ENCODE measurements at places on chromosomes 1 and 21.

DNA sequence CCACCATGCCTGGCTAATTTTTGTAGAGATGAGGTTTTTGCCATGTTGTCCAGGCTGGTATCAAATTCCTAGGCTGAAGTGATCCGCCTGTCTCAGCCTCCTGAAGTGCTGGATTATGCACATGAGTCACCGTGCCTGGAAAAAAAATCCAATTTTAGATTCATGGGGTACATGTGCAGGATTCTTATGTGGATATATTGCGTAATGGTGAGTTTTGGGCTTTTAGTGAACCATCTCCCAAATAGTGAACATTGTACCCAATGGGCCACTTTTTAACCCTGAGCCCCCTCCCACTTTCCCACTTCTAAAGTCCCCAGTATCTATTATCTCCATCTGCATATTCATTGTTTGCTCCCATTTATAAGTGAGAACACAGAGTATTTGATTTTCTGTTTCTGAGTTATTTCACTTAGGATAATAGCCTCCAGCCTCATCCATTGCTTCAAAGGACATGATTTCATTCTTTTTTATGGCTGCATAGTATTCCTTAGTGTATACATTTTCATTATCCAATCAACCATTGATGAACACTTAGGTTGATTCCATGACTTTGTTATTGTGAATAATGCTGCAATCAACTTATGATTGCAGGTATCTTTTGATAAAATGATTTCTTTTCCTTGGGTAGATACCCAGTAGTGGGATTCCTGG, 104.4 kb downstream of the MAP3K21 start:
- DNase-seq = no peak

DNA sequence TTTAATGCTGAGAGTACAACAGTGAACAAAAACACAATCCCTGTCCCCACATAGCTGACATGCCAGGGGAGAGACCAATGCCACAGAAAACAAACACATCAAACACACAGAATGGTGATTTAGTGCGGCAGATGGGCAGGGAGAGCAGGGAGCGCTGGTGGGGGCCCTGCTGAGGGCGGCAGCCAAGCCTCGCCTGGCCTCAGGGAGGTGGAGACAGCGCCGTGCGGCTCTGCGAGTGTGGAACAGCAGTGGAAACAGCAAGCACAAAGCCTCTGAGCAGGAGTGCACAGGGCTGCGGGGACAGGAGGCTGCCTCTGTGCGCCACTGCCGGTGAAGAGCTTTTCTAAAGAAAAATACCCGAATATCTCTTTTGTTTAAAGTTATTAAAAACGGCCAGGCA, 17.0 kb downstream of the MCM3AP start:
- DNase-seq = no peak

DNA sequence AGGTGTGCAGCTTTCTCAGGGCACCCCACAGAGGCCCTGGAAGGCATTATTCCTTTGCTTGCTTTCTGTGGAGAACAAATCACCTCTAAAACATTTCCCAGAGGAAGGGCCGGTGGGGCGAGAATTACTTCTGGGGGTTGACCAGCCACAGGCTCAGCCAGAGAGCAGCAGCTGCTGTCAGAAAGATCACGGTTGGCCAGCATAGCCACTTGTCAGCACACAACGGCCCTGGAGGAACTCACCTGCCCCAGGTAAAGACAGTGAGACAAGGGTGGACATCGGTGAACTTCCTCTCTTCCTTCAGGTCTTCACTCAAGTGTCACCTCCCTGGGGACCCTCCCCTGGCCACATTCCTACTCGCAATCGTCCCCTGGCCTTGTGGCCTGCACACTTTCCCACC, 69.5 kb upstream of the CLDN14 start:
- DNase-seq = no peak

- DNase-seq = no peak
Measured at GRCh38 chr1:36327421-36328087, 4.1 kb upstream of the EVA1B start.

- DNase-seq = no peak
Measured at GRCh38 chr1:218582646-218583045, 237.5 kb downstream of the TGFB2 start.

DNA sequence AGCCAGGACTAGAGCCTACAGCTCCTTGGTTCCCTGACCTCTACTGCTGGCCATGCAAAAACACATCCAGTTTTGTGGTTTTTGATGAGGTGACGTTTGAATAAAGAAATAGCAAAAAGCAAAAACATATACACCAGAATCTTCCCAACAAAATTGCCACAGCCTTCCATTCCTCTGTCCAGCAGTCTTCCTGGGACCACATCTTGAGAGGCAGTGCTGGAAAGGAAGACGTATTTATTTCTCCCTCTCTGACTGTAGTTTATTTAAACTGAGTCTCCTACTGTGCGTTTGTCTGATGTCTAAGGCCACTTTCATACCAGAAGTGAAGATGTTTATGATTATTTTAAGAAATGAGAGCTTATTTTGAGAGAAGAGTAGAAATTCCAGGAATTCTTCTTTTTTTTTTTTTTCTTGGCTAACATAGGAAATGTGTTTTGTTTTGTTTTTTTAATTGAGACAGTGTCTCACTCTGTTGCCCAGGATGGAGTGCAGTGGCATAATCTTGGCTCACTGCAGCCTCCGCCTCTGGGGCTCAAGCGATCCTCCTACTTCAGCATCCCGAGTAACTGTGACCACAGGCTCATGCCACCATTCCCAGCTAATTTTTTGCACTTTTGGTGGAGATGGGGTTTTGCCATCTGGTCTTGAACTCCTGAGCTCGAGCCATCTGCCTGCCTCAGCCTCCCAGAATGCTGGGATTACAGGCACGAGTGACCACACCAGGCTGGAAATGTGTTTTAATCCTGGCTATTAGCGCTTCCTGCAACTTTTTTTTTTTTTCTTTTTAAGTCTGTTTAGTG, 118.5 kb downstream of the ITSN1 start:
- DNase-seq = no peak

DNA sequence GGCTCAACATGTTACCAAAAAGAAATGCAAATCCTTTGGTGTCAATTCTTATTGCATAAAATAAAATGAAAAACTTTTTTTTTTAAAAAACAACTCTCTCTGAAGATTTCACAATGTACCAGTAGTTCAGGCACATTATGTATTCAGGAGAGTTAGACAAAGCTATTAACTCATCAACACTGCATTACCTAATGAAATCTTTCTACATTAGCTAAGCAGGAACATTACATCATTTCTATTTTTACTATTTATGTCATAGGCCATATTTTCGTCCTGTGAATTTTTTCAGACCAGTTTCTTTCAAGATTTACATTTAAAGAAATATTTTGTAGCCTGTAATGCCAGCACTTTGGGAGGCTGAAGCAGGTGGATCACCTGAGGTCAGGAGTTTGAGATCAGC, 366.2 kb downstream of the USH2A start:
- DNase-seq = no peak

DNA sequence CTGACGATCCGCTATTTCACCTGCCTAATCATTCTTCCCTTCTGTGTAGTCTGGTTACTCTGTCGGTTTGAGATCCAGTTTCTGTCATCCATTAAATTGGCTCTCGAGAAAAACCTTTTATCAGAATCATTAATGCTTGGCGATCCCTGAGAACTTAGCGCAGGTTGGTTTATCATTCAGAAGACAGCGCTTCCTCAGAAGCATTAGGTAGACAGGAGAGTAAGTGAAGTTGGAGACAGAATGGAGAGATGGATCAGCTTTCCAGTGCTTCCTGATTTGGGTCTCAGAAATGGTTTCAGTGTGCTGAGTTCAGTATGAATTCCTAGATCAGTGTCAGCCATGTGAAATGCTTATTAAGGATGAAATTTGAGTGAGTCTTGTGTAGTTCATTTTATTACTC, 1.3 kb downstream of the USP1 start:
- no peak for DNase-seq

DNA sequence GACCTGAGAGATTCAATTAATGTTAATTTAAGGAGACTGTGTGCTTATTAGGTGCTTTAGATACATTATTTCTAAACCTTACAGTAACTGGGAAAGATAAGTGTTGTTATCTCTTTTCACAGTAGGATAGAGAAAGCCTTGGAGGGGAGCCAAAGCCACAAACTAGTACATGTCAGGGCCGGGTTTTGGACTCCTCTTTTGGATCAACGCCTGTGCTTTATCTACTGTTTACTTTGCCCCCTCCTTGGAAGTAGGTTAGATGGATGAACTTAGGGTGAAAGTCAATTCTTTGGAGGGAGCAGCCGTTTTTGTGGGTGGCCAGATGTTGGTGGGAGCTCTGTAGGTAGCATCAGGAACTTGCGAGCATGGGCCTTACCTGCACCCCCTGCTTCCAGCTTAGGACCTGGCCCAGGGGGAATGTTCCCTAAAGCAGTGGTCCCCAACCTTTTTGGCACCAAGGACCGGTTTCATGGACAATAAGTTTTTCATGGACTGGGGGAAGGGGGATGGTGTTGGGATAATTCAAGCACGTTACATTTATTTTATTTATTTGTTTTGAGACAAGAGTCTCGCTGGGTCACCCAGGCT, 1.7 kb downstream of the HHAT start:
- no peak for DNase-seq

GRCh38 chr1:230123280-230124185, 56.5 kb downstream of the GALNT2 start:
- no peak for DNase-seq

GRCh38 chr1:6185635-6186382, 5.7 kb upstream of the CHD5 start:
- no peak for DNase-seq

GRCh38 chr1:244444854-244445253, 6.9 kb downstream of the ADSS2 start:
- no peak for DNase-seq

DNA sequence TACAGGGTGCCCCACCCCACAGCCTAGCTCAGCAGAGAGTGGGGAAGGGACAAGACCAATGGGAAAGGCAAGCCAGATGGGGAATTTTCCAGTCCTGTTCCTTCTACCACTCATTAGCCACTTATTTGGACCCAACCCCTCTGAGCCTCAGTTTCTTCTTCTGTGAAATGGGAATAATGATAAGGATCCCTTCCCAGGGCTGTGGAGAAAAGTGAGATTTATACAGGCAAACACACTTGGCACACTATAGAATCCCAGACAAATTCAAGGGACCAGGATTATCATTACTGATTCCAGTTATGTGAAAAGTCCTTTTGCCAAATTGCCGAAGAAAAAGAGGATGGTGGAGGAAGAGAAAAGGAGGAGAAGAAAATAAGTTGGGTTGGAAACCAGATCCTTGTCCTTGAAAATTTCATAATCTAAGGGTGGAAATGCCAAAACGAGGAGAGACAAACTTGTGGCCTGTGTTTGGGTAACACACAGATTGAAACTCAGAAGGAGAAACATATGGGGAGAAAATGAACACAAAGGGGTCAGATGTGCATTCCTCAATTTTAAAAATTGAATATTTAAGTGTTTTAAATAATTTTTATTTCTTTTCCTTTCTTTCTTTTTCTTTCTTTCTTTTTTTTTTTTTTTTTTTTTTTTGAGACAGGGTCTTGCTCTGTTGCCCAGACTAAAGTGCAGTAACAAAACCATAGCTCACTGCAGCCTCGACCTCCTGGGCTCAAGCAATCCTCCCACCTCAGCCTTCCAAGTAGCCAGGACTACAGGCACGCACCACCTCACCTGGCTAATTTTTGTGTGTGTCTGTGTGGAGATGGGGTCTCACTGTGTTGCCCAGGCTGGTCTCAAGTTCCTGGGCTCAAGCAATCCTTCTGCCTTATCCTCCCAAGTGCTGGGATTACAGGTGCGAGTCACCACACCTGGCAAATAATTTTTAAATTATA, 9.6 kb downstream of the CAPN2 start:
- no peak for DNase-seq

DNA sequence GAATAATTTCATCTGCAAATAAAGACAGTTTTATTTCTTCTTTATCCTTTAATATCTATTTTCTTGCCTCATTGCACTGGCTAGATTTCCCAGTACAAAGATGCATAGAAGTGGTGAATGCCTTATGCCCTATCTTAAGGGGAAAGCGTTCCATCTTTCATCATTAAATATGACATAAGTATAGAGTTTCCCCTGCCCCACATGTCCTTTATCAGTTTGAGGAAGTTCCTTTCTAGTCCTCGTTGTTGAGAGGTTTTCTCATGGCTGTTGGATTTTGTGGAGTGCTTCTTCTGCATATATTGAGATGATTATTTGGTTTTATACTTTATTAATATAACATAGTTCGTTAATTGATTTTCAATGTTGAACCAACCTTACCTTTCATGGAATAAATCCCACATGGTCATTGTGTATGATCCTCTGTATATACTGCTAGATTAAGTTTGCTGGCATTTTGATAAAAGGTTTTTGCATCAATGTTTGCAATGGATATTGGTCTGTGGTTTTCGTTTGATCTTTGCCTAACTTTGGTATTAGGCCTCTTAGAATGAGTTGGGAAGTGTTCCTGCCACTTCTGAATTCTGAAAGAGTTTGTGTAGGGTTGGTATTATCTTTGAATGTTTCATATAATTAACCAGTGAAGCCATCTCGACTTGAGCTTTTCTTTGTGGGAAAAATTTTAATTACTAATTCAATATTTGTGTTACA, 15.6 kb downstream of the PRKACB start:
- DNase-seq = no peak

DNA sequence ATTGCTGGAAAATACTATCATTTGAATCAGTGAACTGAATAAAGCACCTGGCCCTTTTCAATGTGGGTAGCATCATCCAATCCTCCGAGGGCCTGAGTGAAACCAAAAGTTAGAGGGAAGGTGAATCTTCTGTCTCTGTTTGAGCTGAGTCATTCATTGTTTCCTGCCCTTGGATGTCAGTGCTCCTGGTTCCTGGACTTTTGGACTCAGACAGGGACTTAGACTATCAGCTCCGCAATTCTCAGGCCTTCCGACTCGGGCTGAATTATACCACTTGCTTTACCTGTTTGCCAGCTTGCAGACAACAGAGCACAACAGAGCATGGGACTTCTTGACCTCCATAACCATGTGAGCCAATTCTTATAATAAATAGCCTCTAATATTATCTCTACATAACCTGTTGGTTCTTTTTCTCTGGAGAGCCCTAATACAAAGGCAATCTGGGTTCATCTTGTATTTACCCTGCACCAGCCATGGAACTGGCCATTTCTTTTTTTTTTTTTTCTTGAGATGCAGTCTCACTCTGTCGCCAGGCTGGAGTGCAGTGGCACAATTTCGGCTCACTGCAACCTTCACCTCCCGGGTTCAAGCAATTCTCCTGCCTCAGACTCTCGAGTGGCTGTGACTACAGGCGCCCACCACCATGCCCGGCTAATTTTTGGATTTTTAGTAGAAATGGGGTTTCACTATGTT, 19.2 kb upstream of the VASH2 start:
- no peak for DNase-seq

All from stimulated activated CD8-positive, alpha-beta memory T cell treated with anti-CD3 and anti-CD28 coated beads, Interleukin-2, amount 100 ng/mL, for 1 hour (primary cell).